ENCODE measurements at places on chromosomes 5 and 9. TPM values are rescaled to one million over a fixed set of nuclear protein-coding genes. Genes with fewer than 3 reads are reported as not detected.

GRCh38 chr5:88718736-88719135 is 164.2 kb downstream of the MEF2C start:
- no peak for DNase-seq
- no peak overlapping the region for H3K27ac ChIP-seq
- peaks cover 22% of the 10 kb centered on the region for H3K27me3 ChIP-seq
- no peak overlapping the region for H3K4me3 ChIP-seq
- H3K4me1 ChIP-seq: peaks cover 16% of the 10 kb centered on the region

Gene SUSD3
- total RNA-seq: 13.2 TPM

GRCh38 chr9:33295571-33295970 is 5.3 kb downstream of the NFX1 start:
- peak overlapping the region; percentile 57 for H3K27ac ChIP-seq
- peaks cover 14% of the 10 kb centered on the region for H3K4me1 ChIP-seq
- no peaks in the 10 kb centered on the region for H3K27me3 ChIP-seq
- H3K4me3 ChIP-seq: no peak overlapping the region
- no peak for DNase-seq

DNA sequence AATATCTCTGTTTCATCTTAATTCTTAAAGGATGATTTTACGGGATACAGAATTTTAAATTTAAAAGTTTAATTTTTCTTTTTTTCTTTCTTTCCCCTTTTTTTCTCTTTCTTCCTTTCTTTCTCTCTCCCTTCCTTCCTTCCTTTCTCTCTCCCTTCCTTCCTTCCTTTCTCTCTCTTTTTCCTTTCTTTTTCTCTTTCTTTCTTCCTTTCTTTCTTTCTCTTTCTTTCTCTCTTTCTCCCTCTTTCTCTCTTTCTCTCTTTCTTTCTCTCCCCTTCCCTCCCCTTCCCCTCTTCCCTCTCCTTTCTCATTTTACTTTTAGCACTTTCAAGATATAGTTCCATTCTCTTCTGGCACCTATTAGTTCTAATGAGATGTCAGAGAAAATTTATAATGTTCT is 61.4 kb upstream of the ADRB2 start:
- no peaks in the 10 kb centered on the region for H3K36me3 ChIP-seq
- no peak overlapping the region for H3K4me3 ChIP-seq
- H3K27ac ChIP-seq: no peak overlapping the region
- no peaks in the 10 kb centered on the region for H3K27me3 ChIP-seq

DNA sequence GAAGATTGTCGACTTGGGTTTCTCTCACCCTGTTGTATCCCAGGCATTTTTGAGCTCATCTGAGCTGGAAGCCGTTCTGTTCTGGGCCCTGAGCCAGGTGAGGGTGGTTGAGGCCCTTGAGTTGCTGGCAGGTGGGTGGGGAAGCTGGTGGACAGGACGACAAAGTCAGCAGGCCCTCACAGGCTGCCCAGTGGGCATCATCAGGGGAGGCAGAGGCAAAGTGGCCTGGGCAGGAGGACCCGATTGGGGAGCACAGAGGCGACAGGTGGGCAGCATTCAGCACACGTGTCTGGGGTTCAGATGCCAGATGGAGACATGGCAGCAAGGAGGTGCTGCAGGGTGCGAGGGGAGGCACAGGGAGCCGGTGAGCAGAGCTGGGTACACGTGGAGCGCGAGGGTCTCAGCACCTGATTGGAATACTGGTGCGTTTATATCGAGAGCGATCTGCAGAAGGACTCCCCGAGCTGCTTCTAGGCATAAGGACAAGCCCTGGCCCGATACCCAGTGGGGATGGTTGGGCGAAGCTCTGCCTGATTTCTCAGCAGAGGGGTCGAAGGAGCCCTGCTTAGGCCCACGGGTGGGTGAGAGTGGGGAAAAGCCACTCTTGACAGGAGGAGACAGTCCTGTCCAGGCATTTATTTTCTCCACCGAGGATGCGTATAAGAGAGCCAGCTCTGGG is 49.0 kb upstream of the SUSD3 start:
- no peaks in the 10 kb centered on the region for H3K27me3 ChIP-seq
- DNase-seq: no peak
- no peak overlapping the region for H3K4me3 ChIP-seq
- H3K27ac ChIP-seq: peak overlapping the region; percentile 11
- peaks cover 33% of the 10 kb centered on the region for H3K4me1 ChIP-seq
